Central memory CD8-positive, alpha-beta T cell (primary cell): ENCODE measurements at places on chromosomes 1 and 21.

- DNase-seq = no peak
Observed at GRCh38 chr1:14597343-14598006, 1.0 kb upstream of the KAZN start.

DNA sequence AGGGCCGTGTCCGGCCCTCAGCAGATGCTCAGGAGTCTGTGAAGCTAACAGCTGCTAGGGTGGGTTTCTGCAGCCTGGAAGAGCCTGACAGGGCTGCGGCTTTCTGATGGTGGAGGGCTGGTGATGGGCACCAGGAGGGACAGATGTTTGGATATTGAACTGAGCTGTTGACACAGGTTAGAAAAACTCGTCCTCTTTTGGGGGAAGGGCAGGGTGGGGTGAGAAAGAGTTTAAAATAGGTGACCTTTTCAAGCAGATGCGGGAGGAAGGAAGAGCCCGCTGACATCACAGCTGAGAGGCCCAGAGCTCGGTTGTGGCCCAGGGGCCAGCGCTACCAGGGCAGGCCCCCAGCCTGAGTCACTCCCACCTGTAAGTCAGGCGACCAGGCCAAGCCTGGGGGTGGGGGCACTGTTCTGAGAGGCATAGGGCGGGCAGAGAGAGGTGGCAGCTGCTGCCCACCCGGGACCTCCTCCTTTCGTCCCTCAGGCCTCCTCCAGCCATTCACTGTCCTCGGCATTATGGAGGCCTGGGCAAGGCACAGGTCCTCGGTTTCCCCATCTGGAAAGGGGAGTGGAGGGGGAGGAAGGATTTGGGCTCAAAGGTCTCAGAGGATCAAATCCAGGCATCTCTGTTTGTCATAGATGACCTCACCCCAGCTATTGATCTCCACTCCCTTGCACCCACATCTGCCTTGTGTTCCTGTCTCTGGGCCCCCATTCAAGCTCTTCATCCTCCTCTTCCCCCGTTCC is 32.3 kb upstream of the ID3 start:
- no peak for DNase-seq

DNA sequence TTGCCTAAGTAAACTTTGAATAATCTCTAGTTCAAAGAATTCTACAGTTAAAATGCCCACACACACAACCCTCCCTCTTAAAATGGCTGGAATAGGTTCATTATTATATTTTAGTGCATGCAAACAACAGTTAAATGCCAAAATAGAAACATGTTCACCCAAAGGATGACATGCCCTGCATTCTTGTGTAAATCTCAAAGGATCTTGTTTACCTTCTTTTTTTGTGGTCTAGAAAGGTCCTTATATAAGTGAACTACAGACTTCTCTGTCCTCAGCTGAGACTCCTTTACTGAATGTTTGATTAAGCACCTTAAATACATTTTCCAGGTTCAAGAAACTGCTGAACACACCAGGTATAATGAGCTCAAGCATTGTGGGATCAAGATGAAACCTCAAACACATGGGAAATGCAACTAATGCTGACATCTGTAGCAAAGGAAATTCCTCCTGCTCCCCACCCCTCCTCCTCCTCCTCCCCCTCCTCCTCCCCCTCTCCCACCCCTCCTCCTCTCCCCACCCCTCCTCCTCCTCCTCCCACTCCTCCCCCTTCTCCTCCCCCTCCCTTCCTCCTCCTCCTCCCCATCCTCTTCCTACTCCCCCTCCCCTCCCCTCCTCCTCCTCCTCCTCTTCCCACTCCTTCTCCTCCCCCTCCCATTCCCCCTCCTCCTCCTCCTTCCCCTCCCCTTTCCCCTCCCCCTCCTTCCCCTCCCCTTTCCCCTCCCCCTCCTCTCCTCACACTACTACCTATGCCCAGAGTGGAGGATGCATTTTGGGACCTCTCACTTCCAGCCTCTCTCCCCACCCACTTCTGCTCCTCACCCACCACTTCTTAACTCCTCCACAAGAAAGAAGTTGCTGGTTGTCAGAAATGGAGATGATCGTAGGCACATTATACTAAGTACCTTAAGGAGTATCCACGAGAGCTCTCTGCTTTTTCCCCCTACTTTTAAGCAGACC is 233.9 kb downstream of the MRPL39 start:
- no peak for DNase-seq

GRCh38 chr1:172278478-172278877 is 142.0 kb upstream of the C1orf105 start:
- no peak for DNase-seq

DNA sequence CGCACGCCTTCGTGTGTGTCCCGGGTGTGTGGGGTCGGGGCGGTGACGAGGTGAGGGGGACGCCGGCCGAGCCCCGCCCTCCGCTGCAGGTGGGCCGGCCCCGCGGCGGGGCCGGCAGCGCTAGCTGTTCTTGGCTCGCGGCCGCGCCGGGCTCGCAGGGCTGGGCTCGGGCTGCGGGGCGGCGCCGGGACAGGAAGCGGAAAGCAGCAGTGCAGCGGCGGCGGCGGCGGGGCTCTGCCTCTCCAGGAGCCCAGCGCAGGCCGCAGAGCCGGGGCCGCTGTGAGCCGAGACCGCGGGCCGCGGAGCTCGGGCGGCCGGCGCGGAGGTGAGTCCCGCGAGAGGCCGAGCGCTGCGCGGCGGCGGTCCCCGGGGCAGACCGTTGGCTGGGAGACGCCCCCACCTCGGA is at the start of gene VANGL1:
Gene VANGL1 (plus strand): TSS at position 209 of the 406 bp plus-strand sequence. CDS start 9,444 bp downstream, outside the sequence.
- DNase-seq = no peak

DNA sequence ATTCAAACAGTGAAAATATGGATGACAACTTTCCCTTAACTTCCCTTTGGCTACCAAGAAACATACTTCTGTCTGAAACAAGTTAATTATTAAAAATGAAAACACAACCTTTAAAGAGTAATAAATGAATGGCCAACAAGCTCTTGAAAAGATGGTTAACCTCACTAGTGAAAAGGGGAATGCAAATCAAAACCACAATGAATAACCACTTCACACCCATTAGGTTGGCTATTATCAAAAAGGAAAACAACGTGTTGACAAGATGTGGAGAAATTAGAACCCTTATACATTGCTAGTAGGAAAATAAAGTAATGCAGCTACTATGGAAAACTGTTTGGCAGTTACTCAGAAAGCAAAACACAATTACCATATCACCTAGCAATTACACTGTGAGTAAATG is 14.1 kb downstream of the COP1 start:
- no peak for DNase-seq

DNA sequence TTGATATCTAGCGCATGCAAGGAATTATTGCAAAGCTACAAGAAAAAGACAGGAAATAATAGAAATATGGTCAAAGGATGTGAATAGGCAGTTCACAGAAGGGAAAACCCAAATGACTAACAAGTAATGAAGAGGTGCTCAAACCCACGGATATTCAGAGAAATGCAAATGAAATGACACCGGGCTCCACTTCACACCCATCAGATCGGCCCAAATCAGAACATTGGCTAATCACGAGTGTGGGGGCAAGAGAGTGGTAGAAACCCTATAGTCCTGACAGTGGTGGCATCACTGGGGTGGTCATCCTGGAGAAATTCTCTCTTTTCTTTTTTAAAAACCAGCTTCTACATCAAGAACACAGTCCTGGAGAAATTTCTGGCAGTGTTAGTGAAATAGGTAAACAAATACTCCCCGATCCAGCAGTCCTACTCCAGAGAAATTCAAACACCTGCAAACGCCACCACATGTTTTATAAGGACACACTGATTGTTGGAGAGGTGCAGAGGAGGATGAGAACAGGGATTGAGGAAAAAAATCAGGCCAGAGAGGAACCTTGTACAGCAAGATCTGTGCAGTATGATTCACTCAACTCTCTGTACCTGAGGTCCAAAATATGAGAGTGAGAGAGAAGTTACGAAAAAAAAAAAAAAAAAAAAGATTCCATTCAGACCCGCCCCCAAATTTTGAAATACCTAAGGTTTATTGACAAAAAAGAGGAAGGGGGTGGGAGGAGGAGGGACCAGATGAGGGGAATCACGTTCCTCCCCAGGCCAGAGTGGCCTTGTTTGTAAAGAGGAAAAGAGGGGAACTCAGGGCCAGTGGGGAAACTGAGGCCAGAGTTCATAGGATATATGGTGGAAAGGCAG is 9.2 kb upstream of the TNFRSF1B start:
- no peak for DNase-seq

DNA sequence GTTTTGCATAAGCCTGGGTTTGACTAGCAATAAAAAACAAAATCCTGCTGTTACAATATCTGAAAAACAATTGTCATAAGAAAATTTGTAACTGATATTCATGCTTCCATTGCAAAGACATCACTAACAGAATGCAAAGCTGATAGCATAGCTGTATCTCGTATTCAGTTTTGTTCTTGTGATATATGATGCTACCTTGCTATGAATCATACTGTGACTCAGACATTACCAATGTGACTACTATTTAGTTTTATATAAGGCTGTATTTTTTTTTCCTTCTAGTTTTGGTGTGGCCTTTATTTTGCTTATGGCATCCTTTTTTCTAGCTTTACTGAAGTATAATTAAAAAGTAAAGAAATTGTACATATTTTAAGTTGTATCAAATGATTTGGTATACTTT is 1381.8 kb downstream of the MRPL39 start:
- DNase-seq = no peak

DNA sequence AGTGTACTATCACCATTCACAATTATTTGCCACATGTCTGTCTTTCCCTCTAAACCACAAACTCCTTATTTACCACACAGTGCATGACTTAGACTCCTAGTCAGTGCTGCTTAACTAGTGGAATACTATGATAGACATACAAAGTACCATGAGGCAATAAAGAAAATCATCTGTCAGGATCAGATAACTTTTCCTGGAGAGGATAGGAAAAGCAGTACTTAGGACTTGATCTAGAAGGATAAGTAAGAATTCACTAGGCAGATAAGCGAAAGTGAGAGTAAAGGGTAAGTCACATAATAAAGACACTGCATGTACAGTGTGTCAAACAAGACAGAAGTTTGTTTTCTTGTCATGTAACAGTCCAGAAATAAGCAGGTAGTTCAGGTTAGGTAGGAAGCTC is 21.2 kb upstream of the TSPAN1 start:
- no peak for DNase-seq

GRCh38 chr1:107058245-107059032 is 2.0 kb downstream of the PRMT6 start:
- no peak for DNase-seq

DNA sequence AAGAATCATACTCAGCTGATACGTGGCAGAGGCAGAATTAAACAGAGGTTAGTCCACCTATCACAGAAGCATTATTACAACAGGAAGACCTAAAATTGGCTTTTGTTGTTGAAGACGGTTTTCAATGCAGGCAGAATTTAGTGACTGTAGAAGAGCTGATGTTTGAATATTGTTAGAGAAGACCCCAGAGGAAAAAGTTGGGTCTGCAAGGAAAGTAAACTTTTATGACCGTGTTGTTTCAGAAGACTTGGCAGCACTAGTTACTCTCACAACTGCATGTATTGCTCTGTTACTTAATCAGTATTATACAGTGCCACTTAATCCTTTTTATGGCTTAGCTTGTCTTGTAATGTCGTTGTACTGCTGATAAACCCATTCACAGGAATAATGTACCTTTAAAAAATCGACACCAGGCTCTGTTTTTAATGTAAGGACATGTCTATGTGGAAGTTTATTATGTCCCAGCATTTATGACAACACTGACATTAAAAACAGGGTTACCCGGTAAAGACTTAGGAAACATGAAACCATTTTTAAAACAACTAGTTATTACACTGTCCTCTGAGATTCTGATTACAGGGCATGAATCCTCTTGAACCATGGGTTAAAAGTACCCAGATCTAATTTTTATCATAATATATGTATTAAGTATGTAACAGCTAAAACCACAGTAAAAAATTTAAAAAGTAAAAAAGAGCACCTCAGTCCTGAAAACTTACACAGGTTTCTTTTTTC is 235.4 kb downstream of the TTLL7 start:
- DNase-seq = no peak

DNA sequence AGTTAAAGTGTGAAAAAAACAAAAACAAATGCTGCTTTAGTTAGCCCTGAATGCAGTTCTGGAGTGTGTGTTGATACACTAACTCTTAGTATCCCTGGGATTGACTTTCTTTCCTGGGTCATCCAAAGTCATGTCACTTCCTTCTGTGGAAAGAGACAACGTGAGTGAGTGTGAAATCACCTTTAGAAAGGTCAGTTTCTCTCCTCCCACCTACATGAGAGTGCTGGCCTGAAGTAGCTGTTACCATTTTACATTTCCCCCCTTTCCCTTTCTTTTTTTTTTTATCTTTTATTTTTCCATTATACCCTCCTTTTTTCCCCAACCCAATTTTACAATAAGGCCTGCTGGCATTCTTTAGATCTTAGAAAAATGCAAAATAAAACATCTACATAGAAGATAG is 55.2 kb downstream of the CENPF start:
- DNase-seq = no peak

- no peak for DNase-seq
Observed at GRCh38 chr1:119565131-119565772, 58.2 kb downstream of the HSD3B1 start.

DNA sequence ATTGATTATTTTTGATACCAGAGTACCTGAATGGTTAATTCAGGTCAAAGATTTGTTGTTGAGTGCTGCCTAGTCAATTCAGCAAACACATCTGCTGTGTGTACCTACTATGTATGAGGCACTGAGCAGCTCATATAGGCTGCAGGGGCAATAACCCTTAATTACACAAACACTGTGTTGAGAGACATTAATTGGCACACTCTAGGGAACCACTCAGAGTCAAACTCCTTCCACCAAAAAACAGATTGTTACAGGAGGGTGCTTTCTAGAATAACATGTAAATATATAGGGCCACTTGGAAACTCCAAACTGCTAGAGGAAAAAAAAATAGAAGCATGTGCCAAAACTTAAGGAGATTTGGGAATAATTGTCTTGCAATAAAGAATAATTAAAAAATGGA is 31.3 kb downstream of the UBE2U start:
- no peak for DNase-seq

GRCh38 chr1:79667848-79668696 is 661.5 kb upstream of the ADGRL4 start:
- DNase-seq = no peak

- no peak for DNase-seq
Observed at GRCh38 chr1:211009944-211010343, 124.0 kb downstream of the KCNH1 start.

DNA sequence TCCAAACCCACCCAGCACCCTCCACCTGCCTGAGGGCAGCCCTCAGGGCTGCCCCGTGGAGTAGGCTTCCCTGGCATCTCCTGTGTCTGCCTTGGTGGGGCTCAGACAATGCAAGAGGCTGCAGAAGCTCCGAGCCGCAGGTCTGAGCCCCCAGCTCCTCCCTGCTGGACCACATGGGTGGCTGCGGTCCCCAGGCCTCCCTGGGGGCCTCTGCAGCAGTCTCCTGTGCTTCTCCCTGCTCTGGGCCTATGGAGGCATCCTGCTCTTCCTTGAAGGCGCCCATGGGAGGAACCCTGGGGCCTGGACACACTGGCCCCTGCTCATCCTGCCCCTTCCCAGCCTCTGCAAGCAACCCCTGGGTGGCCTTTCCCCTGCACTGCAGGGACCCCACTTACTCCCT is 86.1 kb upstream of the ACTRT2 start:
- no peak for DNase-seq

- no peak for DNase-seq
Observed at GRCh38 chr1:155320661-155321617, at the start of gene RUSC1. Gene RUSC1, plus strand, starts transcription at chr1:155320894. Its CDS starts 880 bp downstream, at chr1:155321774.

- peak; percentile 63 for DNase-seq
Observed at GRCh38 chr21:32412162-32413014, at the start of gene EVA1C. Gene EVA1C, plus strand, starts transcription at chr21:32412706. Its CDS starts 148 bp downstream, at chr21:32412854.

- no peak for DNase-seq
Observed at GRCh38 chr1:47309427-47309826, 4.5 kb downstream of the STIL start.
